ENCODE measurements at places on chromosomes 6 and 20.

DNA sequence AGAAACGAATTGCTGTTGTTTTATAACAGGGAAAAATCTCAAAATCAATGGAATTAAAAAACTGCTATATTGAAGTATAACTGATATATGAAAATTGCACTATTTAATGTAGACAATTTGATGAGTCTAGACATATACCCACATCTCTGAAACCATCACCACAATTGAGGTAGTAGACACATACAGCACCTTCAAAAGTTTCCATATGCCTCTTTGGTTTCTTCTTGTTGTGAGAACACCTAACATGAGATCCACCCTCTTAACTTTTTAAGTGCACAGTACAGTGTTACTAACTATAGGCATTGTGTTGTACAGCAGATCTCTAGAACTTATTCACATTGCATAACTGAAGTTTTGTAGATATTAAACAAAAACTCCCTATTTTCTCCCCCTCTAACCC is 14.0 kb upstream of the SLC17A5 start:
- no peak for DNase-seq

- peak; percentile 82 for DNase-seq
Observed at GRCh38 chr6:35354361-35355135, 12.2 kb downstream of the PPARD start.

DNA sequence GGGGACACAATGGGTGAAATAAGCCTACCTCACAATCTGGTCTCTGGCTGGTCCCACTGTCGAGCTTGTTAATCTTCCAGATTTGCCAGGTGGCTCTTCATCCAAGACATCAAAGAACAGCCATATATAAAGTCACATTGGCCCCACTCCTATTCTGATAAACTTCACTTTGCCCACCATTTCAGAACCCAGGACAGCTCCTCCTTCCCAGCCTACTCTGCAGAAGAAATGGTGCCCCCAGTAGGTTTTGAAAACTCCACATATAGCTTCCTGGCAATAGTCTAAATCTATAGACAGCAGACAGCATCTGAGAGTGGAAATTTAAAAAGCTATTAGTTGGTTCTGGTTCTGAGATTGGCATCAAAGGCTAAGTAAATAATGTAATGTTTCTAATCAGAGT is 143.1 kb upstream of the PCSK2 start:
- DNase-seq, result no peak

GRCh38 chr6:38144365-38144945 is 324.9 kb downstream of the ZFAND3 start:
- no peak for DNase-seq

GRCh38 chr6:126010040-126010439 is 23.7 kb downstream of the TRMT11 start:
- no peak for DNase-seq

GRCh38 chr6:76771059-76771634 is 692.1 kb downstream of the HTR1B start:
- DNase-seq, result no peak

DNA sequence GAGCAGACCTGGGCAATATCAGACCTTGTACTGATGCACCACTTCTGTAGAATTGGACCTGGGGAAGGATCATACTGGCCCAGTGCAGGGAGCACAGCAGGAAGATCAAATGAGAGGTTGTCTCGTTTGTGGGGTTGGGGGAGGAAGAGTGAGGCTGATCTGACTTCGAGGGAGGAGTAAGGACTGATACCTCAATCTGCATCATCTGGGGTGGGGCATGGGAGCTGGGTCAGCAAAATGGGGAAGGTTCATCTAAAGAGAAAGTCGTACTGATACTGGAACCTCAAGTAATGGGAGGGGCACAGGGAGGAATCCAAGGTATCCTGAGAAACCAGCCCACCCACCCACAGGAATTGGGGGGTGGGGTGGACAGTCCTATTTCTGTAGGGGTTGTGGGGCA is 3.7 kb downstream of the RNF39 start:
- no peak for DNase-seq
